ENCODE measurements at places on chromosomes 1 and 21.

GRCh38 chr1:99691175-99691574, 45.3 kb downstream of the PALMD start:
- no peak for DNase-seq

- DNase-seq: no peak
These were observed 1.5 kb downstream of the TTC3 start for GRCh38 chr21:37074546-37074945.

- no peak for DNase-seq
These were observed 5.0 kb downstream of the RAP1GAP start for GRCh38 chr1:21663951-21664805.

DNA sequence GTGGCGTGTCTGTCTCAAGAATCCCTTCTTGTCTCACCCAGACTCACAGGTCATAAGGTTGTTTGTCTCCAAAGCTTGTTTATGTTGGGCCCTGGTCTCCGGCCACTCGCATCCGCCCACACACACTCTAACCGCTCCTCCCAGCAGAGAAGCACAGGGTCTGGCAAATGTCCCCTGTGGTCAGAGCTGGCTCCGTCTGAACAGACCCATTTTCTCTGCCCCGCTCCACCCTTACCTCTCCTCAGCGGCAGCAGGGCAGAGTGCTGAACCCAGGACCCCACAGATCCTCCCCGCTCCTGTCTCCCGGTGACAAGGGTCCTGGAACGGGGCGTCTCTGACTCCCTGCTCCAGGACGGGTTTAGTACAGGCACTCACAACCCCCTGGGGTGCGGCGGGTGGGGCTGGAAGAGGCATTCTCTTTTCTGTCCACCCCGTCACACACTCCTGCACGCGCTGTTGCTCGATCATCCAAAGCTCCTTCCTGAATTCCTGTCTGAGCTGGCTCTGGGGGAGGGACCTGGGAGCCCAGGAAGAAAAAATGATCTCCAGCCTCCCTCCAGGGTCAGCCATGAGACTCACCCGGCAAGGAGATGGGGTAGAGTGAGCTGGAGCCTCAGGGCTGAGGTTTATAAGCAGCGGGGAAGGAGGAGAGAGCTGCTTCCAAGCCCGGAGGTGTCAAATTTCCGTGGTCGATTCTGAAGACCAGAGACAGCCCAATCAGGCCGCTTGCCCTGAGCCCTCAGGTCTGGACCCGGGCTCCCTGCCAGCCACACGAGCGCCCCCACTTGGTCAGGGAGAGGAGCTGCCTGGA, at the start of gene S100A13:
Gene S100A13, minus strand, starts transcription at position 602 of the 811 bp plus-strand sequence. CDS start 1,033 bp downstream, outside the sequence.
- peak; percentile 90 for DNase-seq

Measured in femur (tissue), 1 donor.